ENCODE measurements at places on chromosomes 16 and 17. TPM values are rescaled to one million over a fixed set of nuclear protein-coding genes. Genes with fewer than 3 reads are reported as not detected.

DNA sequence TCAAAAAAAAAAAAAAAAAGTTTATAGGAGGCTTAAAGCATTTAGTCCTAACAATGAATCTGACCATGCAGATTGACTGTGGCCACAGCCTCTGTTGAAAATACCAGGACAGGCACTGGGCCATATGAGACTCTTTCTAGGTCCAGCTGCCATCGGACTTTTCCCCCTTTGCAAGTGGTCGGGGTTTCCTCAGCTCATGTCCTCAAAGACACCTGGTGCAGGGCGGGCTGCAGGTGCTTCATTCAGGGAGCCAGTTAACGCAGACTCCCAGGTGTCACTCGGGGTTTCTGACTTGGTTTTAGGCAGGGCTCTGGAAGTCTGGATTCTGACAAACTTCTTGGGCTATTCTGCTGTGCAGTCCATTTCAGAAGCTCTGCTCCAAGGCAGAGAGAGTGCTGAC is 20.9 kb downstream of the ELAC2 start:
- H3K27ac ChIP-seq: no peak overlapping the region
- H3K36me3 ChIP-seq: peaks cover 71% of the 10 kb centered on the region
- no peak overlapping the region for H3K4me3 ChIP-seq
- no peaks in the 10 kb centered on the region for H3K27me3 ChIP-seq
- no peak for DNase-seq
- H3K4me1 ChIP-seq: no peaks in the 10 kb centered on the region

DYNLRB2 gene
- total RNA-seq: not detected

MTMR4 gene
- 30.2 TPM for total RNA-seq

DNA sequence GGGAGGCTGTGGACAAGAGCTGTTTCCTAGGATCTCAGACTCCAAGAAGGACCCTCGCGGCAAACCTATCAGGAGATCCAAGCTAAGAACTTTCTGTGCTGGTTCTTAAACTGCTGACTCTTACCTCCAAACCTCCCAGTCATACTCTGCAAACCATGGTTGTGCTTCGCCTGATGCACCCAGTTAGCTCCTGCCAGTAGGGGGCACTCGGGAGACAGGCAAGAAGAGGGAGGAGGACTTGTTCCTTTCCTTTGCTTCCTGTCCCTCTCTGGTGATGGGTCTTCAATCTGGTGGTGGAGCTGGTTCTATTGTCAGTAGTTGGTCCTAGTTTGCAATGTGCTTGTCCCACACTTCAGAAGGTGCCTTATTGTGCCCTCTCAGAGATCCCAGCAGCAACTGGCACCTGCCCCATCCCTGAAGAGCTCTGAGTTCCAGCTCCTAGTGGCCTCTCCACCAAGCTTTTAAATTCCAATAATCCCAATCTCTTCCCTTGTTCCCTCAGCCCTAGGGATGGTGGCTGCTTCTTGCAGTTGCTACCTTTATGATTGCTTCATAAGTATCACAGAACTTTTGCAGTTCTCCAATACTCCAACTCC is 113.5 kb upstream of the RPL38 start:
- no peaks in the 10 kb centered on the region for H3K4me1 ChIP-seq
- H3K36me3 ChIP-seq: peaks cover 12% of the 10 kb centered on the region
- peaks cover 13% of the 10 kb centered on the region for H3K27me3 ChIP-seq

- H3K4me3 ChIP-seq: no peak overlapping the region
- H3K4me1 ChIP-seq: peaks cover 24% of the 10 kb centered on the region
- no peak overlapping the region for H3K27ac ChIP-seq
- no peak for DNase-seq
- no peaks in the 10 kb centered on the region for H3K27me3 ChIP-seq
Measured at GRCh38 chr16:19517424-19518089, 4.3 kb downstream of the GDE1 start.

CLEC18B gene
- 0.50 TPM for total RNA-seq

SULT1A2 gene
- total RNA-seq: 0.55 TPM
